ENCODE measurements at places on chromosomes 6 and 20. TPM values are rescaled to one million over a fixed set of nuclear protein-coding genes. Genes with fewer than 3 reads are reported as not detected.

Gene PPP1R16B
- total RNA-seq = 5.6 TPM

Gene TUBB2B
- total RNA-seq = 18.5 TPM

Gene FLOT1
- total RNA-seq = 133 TPM

- DNase-seq = no peak
Measured at GRCh38 chr6:107534571-107535141, 44.7 kb downstream of the SOBP start.

GRCh38 chr6:152746172-152746553 lies 4.4 kb upstream of the VIP start:
- DNase-seq = no peak
